ENCODE measurements at places on chromosomes 6 and 20.
A peak's percentile ranks its signal among the peaks of the same experiment; 100 is the strongest.

GRCh38 chr6:11433860-11434259 lies 103.7 kb upstream of the TMEM170B start:
- no peak for DNase-seq

DNA sequence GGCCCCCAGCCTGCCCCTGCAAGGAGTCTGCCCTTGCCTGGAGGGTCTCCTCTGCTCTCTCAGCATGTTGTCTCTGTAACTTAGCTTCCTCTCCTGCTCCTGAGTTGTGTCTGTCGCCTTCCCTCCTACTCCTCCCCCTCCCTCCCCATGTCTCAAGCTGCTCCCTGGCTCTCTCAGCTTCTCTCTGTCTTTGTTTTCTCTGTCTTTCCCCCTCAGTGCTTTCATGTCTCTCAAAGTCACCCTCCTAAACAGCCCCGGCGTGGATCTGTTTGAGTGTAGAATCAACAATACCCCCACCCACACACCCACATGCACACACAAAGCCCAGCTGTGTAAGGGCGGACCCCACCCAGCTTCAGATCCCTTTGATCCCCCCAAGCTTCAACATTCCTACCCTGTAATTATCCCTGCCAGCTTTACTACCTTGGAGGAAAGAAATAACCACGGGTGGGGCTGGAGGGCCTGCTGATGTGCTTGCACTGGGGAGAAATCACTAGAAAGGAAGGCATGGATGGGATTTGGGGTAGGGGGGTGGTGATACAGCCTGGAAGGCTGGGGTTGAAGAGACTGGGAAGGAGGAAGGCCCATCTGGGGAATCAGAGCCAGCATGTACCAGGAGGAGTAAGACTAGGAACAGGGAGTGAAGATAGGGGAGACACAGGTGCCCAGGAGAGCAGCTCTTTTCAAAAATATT lies 1.0 kb upstream of the LY6G6D start:
- DNase-seq = peak; percentile 45

DNA sequence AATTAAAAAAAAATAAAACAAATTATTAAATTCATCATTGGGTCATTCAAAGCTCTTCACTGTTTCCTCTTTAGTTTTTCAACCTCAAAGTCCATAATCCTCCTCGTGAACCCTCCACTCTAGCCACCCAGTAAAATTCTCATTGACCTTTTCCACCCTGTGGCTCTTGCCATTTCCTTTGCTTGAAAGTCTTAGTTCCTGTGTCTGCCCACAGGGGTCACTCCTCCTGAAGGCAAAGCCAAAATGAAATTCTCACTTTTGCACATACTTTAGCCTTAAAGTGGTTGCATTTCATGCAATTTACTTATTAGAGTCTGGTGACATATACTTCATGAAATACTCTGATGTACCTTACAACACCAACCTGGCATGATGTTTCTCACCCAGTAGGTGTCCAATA lies 263.7 kb downstream of the BMP2 start:
- DNase-seq = no peak

GRCh38 chr6:129651291-129651691 lies 58.7 kb downstream of the ARHGAP18 start:
- no peak for DNase-seq

- no peak for DNase-seq
Observed at GRCh38 chr20:10568032-10568431, 105.8 kb downstream of the JAG1 start.

Measured in left renal cortex interstitium (tissue), 4 donors.